ENCODE measurements at places on chromosomes 6 and 20.

DNA sequence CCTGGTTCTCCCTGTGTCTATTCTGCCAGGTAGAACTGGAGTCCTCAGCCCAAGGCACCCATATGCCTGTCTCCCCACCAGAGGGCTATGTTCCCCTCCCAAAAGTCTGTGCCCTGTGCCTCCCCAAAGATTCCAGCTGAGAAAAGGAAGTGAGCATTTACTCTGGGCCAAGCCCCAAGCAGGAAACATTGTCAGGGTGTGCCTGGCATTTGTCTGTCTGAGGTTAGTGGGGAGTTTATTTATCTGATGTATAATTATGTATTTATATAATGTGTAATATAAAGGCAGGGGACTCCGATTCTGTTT lies 5.6 kb downstream of the GDF5 start:
- no peak for DNase-seq

- no peak for DNase-seq
Measured at GRCh38 chr6:170152989-170153388, 137.9 kb downstream of the DLL1 start.

GRCh38 chr6:22906091-22906549 lies 336.8 kb downstream of the HDGFL1 start:
- no peak for DNase-seq

DNA sequence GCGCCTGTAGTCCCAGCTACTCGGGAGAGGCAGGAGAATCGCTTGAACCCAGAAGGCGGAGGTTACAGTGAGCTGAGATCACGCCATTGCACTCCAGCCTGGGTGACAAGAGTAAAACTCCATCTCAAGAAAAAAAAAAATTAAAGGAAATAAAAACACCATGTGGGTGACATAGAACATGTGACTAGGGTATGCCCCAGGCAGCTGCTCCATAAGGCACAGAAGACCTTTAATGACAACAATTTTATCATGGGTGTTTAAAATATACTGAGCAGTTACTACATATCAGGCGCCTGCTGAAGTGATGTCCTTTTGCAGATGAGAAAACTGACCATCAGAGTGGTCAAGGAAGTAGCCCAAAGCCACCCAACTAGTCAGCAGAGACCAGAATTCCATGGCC lies 8.0 kb downstream of the PEDS1 start:
- DNase-seq: no peak
